Pericardium fibroblast (primary cell): ENCODE measurements at places on chromosomes 12 and 14. TPM values are rescaled to one million over a fixed set of nuclear protein-coding genes. Genes with fewer than 3 reads are reported as not detected.

NTS gene
- not detected in 2 replicates for total RNA-seq

RTN1 gene
- total RNA-seq: 0.09 and 0.35 TPM in 2 replicates

LHX5 gene
- total RNA-seq: not detected in 2 replicates

PTCSC3 gene
- not detected in 2 replicates for total RNA-seq

FOXN4 gene
- total RNA-seq: not detected in 2 replicates

ABCD2 gene
- total RNA-seq: under 0.01 and 0.17 TPM in 2 replicates

TMEM253 gene
- not detected in 2 replicates for total RNA-seq

LUM gene
- total RNA-seq: 252 and 293 TPM in 2 replicates

TMEM63C gene
- total RNA-seq: 3.4 TPM in 1 of 2 replicates, not detected in the other

SLC7A8 gene
- total RNA-seq: 4.3 and 9.8 TPM in 2 replicates
